ENCODE measurements at places on chromosomes 12 and 14.
A peak's percentile ranks its signal among the peaks of the same experiment; 100 is the strongest.

GRCh38 chr14:22824711-22825359, 4.9 kb upstream of the MRPL52 start:
- H3K4me1 ChIP-seq, result peaks cover 42% of the 10 kb centered on the region
- DNase-seq, result no peak
- H3K36me3 ChIP-seq, result no peaks in the 10 kb centered on the region
- no peak overlapping the region for H3K4me3 ChIP-seq
- no peak overlapping the region for H3K27ac ChIP-seq
- H3K27me3 ChIP-seq, result no peaks in the 10 kb centered on the region

- no peaks in the 10 kb centered on the region for H3K36me3 ChIP-seq
- no peaks in the 10 kb centered on the region for H3K27me3 ChIP-seq
- no peak overlapping the region for H3K27ac ChIP-seq
- DNase-seq, result no peak
Measured at GRCh38 chr14:38253676-38254075, 2.2 kb downstream of the CLEC14A start.

DNA sequence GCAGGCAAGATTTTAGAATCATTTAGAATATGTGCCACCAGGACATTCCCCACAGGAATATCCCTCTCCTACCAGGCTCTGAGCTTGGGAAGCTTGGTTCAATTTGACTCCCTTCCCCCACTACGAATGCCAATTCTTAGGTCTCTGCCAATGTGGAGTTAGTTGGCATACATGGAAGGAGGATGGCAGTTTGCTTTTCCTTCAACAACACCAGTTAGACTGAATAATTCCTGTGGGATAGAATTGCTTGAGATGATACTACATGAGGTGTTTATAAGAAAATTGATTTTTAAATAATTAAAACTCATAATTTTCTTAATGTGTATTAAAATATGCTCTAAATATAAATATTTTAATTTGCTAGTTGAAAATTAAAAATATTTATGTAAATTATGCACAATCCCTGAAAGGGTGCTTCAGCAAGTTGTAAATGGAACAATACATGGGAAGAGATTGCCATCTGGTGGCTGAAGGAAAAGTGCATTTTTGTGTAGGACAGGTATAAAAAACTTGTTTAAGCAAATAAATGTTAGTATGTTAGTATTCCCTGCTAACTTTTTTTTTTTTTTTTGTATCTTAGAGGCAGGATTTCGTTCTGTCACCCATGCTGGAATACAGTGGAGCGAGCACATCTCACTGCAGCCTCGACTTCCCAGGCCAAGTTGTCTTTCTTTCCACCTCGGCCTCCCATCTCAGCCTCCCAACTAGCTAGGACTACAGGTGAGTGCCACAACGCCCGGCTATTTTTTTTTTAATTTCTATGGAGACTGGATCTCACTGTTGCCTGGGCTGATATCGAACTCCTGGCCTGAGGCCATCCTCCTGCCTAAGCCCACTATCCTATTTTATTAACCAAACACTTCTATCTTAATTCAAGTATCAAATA, 25.8 kb upstream of the STRAP start:
- no peaks in the 10 kb centered on the region for H3K36me3 ChIP-seq
- no peak overlapping the region for H3K4me3 ChIP-seq
- peak; percentile 49 for DNase-seq
- H3K4me1 ChIP-seq, result no peaks in the 10 kb centered on the region
- no peaks in the 10 kb centered on the region for H3K27me3 ChIP-seq

DNA sequence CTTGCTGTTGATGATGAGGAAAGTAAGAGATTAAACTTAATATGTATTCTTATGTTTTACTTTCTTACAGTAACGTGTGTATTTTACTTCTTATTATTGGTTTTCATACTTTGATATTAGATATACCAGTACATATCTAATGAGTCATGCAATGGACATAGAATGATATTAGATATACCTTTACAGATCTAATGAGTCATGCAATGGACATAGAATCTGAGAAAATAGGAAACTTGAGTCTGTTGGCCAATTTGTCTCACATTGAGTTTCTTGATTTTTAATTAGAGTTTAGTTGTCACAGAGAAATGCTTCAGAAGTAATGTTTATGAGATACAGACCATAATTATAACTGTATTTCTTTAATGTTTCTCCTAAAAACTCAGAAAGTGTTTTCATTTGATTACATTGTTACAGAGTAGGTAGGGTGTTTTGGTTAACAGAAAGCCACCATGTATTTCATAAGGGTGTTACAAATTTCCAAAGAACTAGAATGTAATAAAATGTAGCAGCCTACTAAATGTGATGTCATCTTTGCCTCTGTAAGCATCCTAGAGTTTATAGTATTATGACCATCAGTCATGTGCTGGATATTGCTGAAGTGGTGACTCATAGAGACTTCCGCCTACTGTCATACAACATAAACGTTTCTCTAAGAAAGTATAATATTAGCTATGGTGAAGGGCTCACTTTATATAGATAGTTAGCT, 3.0 kb downstream of the GAS2L3 start:
- no peaks in the 10 kb centered on the region for H3K27me3 ChIP-seq
- H3K36me3 ChIP-seq, result no peaks in the 10 kb centered on the region
- no peak overlapping the region for H3K4me3 ChIP-seq
- H3K27ac ChIP-seq, result no peak overlapping the region
- no peak for DNase-seq
- peaks cover 18% of the 10 kb centered on the region for H3K4me1 ChIP-seq

GRCh38 chr14:57089901-57090300, 178.8 kb downstream of the EXOC5 start:
- no peak overlapping the region for H3K4me3 ChIP-seq
- DNase-seq, result no peak
- H3K4me1 ChIP-seq, result no peaks in the 10 kb centered on the region
- H3K27me3 ChIP-seq, result no peaks in the 10 kb centered on the region
- no peaks in the 10 kb centered on the region for H3K36me3 ChIP-seq
- no peak overlapping the region for H3K27ac ChIP-seq

DNA sequence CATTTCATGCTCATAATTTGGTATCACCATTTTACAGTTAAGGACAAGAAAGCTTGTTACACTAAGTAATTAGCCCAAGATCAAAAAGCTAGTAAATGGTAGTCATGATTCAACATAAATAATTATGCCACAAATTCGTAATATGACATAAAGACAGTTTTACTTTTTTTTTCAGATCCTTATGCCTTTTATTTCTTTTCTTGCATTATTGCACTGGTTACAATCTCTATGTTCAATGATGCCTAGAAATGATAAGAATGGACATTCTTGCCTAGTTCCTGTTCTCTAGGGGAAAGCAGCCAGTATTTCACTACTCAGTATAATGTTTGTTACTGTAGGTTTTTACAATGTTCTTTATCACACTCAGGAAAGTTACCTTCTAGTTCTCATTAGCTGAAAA, 106.4 kb upstream of the ARHGAP5 start:
- H3K27me3 ChIP-seq, result no peaks in the 10 kb centered on the region
- no peak overlapping the region for H3K27ac ChIP-seq
